ENCODE measurements at places on chromosomes 2 and 18.

DNA sequence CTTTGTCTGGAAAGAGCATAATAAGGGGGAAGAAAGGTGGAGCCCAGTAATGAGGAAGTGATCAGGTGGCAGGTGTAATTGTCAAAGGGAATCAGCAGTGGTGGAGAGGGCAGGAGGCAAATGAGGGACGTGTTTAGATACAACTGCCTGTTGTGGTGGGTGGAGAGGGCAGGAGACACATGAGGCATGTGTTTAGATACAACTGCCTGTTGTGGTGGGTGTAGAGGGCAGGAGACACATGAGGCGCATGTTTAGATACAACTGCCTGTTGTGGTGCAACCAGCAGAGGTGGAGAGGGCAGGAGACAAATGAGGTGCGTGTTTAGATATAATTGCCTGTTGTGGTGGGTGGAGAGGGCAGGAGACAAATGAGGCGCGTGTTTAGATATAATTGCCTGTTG is 173.1 kb downstream of the ANKRD30B start:
- no peak for DNase-seq

GRCh38 chr2:128644718-128645256 is 326.1 kb upstream of the HS6ST1 start:
- DNase-seq = no peak

DNA sequence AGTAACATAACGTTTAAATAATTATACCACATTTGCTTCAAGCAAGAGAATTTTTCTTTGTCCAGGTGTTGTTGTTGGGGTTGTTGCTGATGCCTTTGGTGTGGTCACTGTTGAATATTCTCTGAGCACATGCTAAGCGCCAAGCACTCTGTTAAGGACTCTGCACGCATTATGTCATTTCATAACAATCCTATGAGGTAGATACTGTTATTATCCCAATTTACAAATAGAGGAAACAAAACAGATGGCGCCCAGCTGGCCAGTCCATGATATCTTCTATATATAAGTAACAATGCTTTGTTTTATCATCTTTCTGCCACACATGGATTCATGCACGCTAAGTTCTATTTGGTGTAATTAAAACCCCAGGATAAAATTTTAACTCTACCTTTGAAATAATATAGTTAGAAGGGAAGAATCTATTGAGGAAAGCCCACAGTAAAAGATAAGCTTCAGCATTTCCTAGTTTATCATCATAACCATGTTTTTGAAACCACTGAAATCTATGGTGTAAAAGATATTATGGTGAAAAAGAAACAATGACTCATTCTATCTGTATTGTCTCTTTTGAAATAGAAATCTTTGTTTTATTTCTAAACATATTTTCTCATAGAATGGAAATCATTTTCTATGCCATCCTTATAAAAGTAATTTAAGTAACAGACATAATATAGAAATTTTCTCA is 199.7 kb downstream of the PID1 start:
- no peak for DNase-seq

- DNase-seq = no peak
Observed at GRCh38 chr2:219596954-219597551, 604 bp upstream of the STK11IP start.

DNA sequence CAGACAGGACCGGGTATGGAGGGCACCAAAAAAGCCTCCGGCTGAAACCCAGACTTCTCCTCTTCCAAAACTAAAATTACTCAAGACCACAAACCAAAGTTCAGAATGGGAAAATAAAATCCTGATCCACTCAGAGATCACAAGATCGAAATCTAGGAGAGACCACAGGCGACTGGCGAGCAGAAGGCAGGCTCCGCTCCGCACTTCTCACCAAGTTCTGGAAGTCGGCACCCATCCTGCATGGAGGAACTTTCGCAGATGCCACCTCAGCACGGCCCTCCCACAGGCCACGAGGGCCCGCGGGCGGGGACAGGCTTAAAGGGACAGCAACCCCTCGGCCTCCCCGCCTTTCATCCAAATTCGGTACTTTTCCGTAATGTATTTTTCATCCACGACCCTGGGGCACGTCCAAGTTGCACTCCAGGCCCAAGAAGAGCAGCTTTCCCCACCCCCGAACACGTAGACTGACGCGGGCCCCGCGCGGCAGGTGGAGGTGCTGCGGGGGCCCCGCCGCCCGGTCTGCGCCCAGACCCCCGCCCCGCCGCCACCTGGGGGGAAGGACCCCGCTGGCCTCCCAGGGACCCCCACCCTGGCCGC is 43.7 kb downstream of the HDLBP start:
- DNase-seq = peak; percentile 90

DNA sequence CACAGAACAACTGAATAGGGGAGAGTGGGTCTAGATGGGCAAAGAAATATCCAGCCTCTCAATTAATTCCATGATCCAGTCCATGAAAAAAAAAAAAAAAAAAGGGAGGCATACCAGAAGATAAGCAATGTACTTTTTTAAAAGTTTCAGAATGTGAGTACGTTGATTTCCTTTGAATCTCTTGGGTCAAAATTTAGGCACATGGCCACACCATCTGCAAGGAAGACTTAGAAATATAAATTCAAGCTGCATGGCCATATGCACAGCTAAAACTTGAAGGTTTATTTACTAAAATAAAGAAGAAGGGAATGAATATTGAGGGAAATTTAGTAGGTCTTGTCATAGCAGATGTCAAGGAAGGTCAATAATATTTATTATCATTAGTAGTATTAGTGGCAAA is 286.5 kb upstream of the CDH7 start:
- no peak for DNase-seq

Measured in left cardiac atrium (tissue), 4 donors.